ENCODE measurements at places on chromosomes 13 and 19.

DNA sequence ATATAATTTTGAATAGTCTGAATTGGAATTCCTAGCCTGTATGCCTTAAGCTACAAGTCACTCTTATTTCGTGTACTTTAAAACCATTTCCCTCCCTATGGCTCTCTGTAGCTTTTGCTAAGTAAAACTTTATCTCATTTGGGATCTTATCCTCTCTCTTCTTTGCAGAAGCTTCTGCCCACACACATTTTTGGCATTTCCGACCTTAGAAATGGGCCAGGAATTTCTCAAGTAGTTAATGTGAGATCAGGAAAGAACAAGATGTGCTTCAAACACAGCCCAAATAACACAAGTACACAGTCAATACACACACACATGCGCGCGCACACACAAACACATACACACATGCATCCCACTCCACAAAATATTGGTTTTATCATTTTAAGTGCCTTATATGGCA is 931.0 kb upstream of the MIR17HG start:
- no peak for DNase-seq

GRCh38 chr19:51185069-51185867 is 39.6 kb upstream of the CD33 start:
- no peak for DNase-seq

DNA sequence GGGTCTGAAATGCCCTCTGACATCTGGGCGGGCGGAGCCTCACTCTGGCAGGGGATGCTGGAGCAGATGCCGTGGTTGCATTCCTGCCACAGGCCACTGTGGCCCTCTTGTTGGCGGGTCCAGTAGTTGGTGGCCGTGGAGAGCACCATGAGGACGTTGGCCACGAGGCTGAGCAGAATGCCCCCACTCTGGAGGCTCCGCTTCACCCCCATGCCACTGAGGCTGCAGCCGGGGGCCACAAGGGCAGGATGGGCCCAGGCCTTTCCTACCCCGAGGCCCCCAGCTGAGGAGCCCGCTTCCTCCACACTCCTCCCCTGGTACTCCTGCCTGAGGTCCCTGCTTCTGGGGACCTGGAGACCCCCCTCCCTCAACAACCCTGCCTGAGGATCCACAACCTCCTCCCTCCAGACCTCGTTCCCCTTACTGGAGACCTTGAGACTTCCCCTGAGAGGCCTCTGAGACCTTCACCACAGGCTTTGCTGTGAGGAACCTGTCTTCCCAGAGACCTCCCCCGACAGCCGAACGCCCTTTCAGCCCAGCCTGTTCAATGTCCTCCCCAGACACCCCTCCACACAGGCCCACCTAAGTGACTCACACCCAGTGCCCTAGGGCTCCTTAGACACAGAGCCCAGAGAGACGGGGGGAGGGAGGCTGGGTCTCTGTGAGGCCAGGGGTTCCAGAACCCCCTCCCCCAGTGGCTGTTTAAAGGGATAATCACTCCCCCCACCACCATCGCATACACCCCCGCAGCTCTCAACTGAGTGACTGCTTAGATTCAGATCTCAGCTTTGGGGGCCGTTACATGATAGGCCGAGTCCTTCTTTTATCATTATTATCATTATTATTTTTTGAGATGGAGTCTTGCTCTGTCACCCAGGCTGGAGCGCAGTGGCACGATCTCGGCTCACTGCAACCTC is at the start of gene CLDND2:
CLDND2 (minus strand) TSS at position 638 of the 917 bp plus-strand sequence; CDS start at position 212, 426 bp downstream.
- DNase-seq = no peak

DNA sequence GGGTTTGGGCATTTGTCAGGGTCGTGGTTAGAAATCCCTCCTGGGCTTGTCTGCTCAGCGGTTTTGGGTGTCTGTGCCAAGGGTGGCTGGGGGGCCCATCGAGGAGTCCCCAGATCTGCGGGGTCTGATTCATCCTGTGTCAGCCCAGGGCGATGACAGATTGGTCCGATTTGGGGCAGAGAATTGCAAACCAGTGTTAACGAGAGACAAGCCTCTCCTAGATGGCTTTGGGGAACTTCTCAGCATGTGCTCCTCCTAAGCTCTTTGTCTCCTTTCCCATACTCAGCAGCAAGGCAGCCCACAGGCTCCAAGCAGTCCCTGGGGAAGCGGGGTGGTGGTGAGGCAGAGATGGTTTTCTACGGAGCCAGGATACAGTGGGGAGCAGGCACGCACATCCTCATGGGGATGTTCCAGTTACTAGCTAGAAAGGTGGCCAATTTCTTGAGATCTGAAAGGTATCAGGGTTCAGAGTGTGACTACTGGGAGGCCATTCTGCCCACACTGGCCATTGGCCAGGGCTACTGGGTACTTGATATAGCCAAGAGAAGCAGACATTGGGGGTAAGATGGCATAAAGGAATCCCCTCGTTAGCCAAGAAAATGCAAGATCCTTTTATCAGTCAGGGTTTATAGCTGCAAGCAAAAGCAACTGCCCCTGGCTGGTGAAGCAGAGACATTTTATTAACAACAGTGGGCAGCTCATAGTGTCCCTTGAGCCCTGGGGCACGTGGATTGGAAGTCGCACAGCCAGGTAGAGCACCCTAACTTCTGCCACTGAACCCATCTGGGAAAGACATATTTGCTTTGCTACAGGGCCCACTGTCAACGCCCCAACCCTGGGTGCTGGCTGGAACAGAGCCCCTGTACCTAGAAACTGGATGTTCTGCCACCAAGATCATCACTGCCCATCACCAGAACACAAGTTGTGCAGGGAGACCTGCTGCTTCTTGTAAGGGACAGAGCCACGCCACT is 63.6 kb downstream of the RGCC start:
- no peak for DNase-seq

DNA sequence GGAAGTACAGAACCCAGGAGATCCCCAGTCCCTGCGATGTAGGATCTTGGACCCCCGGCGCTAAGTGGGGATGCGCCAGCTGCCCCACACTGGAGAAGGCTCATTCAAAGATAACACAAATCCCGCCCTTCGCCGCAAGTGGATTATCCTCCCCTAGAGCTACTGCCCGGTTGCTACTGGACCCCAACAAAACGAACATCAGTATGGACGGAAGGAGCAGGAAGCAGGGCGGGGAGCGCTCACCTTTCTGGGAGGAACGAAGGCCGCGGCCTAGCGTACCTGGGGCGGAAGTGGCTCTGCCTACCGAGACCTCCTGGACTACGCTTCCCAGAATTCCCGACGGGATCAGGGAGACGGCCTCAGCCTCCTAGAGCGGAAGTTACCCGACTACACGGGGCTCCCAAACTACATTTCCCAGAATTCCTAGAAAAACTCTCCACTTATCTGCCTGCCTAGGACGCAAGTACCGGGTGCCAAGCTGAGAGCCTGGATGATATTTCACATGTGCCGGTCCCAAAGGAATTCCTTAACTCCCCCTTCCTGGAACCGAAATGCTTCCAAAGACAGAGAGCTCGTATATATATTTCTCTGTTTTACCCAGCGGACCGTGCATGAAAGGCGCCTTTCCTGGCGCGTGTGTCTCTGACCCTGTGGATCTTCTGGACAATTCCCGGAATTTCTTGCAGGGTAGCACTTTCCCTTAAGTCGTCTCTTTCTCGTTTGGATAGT is at the start of gene ZNF112:
ZNF112 (minus strand) TSS at position 298 of the 729 bp plus-strand sequence. CDS start 16,141 bp downstream, outside the sequence.
- no peak for DNase-seq

DNA sequence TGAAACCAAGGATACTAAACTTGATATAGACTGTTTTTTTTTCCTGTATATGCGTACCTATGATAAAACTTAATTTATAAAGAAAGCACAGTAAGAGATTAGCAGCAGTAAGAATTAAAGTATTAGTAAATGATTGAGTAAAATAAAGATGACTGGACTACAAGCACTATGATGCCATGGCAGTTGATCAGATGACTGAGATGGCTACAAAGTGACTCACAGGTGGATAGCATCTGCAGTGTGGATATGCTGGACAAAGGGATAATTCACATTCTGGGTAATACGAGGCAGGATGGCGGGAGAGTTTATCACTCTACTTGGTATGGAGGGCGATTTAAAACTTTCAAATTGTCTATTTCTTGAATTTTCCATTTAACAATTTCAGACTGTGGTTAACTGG is 11.8 kb downstream of the HTR2A start:
- no peak for DNase-seq

DNA sequence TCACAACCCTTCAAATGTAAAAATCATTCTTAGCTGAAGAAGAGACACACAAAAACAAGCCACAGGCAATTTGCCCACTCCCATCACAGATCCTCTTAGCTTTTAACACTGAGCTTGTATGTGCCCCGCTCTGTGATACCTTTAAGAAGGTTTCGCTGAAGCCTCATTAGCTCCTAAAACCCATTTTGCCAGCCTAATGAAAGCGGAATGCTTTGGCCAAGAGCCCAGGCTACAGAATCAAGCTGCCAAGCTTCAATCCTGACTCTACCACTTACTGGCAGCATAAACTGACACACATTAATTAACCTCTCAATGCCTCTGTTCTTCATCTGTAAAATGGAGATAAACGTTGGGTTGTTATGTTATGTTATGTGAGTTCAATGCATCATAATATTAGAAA is 10.5 kb downstream of the ZNF112 start:
- DNase-seq = no peak

DNA sequence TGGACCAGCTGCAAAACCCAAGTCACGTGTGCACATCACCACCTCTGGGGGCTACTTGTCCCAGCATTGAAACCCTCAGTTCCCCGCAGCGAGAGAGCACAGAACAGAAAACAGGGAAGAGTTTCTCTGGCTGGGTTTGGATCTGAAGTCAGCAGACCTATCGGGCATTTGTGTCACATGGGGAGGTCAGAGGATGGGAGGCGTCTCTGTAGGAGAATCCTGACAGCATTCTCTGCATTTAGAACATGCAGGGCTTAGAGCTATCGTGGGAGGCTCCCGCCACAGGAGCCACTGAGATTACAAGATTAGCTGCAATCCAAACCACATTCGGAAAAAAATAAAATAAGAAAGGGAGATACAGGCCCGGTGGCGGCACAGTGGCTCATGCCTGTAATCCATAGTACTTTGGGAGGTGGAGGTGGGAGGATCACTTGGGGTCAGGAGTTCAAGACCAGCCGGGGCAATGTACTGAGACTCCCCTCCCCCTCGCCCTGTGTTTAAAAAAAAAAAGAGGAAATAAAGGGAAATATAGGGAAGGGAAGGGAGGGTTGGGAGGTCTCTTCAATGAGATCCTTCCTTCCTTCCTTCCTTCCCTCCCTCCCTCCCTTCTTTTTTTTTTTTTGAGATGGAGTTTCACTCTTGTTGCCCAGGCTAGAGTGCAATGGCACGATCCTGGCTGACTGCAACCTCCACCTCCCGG is 2.9 kb upstream of the TLE6 start:
- no peak for DNase-seq

GRCh38 chr13:24520733-24521132 is 8.2 kb upstream of the PARP4 start:
- no peak for DNase-seq

GRCh38 chr19:19096641-19097627 is 33.1 kb downstream of the SLC25A42 start:
- DNase-seq = no peak

GRCh38 chr19:970695-971094 is 13.4 kb upstream of the WDR18 start:
- DNase-seq = peak; percentile 71

- DNase-seq = peak; percentile 97
Measured at GRCh38 chr19:6674868-6675305, 4.9 kb upstream of the TNFSF14 start.

DNA sequence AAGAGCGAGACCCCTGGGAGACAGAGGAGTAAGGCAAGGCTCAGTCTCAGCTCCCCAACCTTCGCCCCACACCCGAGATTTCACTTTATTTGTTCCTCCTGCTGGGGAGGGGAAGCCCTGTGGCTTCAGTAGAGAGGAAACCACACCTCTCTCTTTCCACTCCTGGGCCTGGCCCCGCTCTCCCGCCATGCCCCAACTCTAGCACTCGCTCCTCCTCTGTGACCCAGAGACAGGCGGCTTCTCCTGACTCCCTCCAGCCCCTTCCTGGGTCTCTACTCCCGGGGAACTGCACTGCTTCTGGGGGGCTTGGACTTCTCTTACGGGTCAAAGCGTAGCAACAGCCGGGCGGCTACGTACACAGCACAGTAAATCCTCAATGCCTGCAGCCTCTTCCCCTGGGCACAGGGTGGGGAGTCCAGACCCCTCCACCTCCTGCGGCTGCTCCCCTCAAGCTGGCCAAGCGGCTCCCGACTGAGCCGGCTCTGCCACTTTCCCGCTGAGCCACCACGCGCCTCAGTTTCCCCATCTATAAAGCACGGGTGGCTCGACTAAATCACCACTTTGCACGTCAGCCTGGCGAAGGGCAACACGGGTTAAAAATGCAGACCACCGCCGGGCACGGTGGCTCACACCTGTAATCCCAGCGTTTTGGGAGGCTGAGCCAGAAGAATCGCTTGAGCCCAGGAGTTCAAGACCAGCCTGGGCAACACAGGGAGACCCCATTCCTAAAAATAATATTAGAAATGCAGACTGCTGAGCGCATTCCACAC is 1.4 kb downstream of the RNF126 start:
- peak; percentile 88 for DNase-seq
